Stimulated activated CD8-positive, alpha-beta memory T cell treated with anti-CD3 and anti-CD28 coated beads, Interleukin-2, amount 100 ng/mL, for 1 hour (primary cell): ENCODE measurements at places on chromosomes 3 and 15.

GRCh38 chr15:42461261-42461660 lies 29.7 kb downstream of the ZNF106 start:
- DNase-seq, result no peak

- DNase-seq, result no peak
Measured at GRCh38 chr3:46130631-46131310, 77.3 kb downstream of the CCR1 start.

GRCh38 chr15:50181969-50182218 lies at the start of gene SLC27A2:
TSS of gene SLC27A2 (plus strand) at chr15:50182196. CDS start at chr15:50182428, 232 bp downstream.
- no peak for DNase-seq

DNA sequence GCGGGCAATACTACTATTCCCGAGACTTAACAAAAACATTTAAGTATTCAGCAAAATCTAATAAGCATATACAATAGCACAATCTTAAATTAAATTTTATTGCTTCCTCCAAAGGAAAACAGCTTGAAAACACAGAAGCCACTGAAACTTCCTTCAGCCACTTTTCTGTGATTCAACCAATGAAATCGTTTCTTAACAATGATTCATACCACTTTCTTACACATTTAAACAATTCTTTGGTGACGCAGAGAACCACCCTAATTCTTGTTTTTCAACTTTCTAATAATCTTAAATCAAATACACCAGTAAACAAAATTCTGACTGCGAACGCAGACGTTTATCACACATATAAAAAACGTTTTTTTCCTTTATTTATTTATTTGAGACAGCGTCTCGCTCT lies 4.1 kb downstream of the TJP1 start:
- no peak for DNase-seq
